ENCODE measurements at places on chromosomes 6 and 20.

DNA sequence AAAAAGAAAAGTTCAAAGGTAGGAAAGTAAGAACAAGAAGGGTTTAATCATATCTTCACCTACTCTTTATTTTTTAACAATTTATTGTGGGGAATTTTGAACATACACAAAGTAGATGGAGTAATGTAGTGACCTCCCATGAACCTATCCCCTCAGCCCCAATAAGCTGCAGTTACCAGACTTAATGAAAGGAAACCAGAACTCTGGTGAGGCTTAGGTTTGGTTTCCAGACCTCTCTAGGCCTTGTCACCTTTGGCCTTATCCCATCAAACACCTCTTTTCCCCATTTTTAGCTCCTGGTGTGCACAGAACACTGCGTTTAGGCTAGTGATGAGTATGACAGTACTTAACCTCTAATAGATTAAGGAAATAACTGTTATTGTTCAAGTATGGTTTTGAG lies 42.0 kb downstream of the CBFA2T2 start:
- DNase-seq = no peak

GRCh38 chr6:52337633-52338290 lies 24.2 kb upstream of the PAQR8 start:
- no peak for DNase-seq

GRCh38 chr6:73200735-73201134 lies 24.6 kb downstream of the KHDC1L start:
- DNase-seq = no peak

DNA sequence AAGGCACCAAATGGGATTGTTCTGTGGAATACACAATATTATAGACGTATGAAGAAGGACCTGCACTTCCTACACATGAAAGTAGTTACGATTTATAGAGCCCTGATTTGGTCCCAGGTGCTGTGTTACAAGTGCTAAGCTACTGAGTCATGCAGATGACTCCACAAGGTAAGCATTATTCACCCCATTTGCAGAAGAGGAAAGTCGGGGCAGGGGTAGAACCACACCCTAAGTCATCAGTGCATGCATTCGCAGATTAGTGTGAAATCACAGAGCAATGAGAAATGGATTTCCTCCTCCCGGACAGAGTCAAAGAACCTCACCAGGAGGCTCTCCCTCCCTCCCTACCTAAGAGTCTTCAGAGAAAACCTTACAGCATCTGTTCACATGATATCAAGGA lies 279.5 kb downstream of the LRFN2 start:
- DNase-seq = no peak

DNA sequence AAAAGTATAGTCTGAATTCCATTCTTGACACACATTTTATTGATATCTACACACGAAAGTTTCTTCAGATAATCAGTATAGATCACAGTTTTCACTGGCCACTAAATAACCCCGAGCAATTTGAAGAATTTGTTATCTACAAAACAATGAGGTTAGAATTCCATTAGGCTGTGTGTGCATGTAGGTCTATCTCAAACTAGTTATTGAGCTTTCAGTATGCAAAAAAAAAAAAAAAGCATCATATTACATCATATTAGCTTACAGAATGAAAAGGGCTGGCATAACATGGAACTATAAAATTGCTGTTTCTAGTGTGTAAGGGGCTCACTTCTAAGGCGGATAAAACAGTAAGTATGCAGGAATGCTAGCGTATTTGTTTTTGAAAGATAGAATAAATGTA lies 59.5 kb upstream of the ADGRG6 start:
- DNase-seq = no peak
